Kidney (tissue), 22 donors: ENCODE measurements at places on chromosomes 3 and 15.
A peak's percentile ranks its signal among the peaks of the same experiment; 100 is the strongest.

- DNase-seq: no peak
Measured at GRCh38 chr3:170352936-170353335, 4.6 kb upstream of the SKIL start.

DNA sequence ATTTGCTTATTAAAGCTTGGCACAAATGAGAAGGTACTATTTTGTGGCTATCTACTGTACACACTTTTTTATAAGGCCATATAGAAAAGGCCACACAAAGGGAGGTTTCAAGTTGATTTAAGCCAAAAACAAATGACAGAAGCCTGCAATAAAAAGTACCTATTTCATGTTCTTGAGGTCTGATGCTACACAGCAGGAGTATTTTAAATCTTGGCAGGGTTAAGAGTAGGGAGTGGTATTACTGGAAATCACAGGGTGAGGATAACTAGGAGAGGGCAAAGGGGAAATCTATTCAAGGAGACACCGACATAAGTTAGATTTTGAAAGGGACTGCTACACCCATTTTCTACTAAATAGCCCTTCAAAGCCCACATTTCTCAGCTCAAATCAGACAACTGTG lies 146.2 kb downstream of the GREM1 start:
- no peak for DNase-seq

- DNase-seq: no peak
Measured at GRCh38 chr15:88011533-88011932, 245.0 kb downstream of the NTRK3 start.

DNA sequence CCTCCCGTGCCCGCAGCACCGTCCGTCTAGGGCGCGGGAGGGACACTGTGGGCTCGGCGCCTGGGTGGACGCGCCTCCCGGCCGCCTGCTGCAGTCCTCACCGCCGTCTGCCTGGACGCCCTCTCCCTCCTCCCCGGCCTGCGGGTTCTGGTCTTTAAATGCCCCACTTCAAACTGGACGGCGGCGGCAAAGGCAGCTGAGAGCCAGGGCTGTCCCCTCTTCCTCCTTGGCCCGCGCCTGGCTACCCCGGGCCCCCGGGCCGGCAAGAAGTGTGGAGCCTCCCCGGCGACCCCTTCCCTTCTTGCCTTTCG lies 426 bp downstream of the CBLB start:
- DNase-seq: peak; percentile 91

- no peak for DNase-seq
Measured at GRCh38 chr3:122938783-122939425, 88.7 kb downstream of the SEMA5B start.

DNA sequence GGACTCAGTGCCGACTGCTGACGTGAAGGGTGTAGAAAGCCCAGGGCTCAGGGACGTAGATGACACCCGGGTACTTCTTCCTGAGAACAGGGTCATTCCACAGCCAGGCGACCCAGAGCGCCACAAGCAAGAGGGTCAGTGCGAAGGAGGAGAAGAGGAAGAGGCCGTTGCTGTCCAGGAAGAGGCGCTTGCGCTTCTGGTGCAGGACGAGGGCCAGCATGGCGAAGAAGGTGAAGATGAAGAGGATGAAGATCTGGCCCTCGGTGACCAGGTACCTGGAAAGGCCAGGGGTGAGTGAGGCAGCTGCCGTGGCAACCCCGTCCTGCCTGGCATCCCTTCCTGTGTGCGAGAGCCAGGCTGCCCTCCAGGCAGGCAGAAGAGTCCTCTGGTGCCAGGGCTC lies 3.0 kb upstream of the CALML4 start:
- DNase-seq: no peak

GRCh38 chr3:172367205-172368105 lies 80.8 kb downstream of the GHSR start:
- DNase-seq: no peak
